ENCODE measurements at places on chromosomes 6 and 20.

DNA sequence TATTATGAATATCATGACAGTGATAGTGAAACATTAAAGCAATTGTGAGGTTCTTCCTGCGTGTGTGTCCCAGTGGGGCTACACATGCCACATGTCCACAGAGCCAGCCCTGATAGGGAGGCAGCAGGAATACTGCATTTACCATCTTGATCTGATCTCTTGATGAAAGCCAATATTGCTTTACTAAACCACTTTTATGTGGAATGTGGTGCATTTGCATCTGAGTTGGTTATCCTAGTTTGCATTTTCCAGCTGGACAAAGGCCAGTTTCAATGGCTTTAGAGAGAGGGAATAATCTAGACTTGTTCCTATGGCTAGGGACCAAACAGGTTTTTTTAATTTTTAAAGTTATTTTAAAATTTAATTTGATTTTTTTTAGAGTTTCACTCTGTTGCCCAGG, 216.3 kb upstream of the FERMT1 start:
- no peak for DNase-seq

- no peak for DNase-seq
These were observed 184.5 kb upstream of the MARCKS start for GRCh38 chr6:113672491-113673149.

GRCh38 chr6:18488526-18489270, 101.5 kb downstream of the RNF144B start:
- no peak for DNase-seq

DNA sequence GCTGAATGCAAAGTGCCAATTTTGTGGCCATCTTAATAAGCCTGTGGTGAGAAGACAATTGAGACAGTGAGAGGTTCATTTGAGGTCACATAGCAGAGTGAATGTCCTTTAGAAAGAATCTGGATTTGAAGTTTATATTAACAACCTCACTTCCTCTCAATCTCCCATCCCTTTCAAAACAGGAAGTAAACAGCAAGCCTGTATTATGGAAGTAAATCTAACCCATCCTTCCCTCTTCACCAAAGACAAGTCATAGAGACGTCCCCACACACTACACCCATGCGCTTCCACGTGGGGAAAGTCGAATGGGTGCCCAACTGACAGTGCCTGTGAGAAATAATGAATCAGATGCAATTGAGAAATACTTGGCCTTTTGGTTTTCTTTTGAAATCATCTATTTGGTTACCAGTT, 28.8 kb upstream of the CCND3 start:
- no peak for DNase-seq

DNA sequence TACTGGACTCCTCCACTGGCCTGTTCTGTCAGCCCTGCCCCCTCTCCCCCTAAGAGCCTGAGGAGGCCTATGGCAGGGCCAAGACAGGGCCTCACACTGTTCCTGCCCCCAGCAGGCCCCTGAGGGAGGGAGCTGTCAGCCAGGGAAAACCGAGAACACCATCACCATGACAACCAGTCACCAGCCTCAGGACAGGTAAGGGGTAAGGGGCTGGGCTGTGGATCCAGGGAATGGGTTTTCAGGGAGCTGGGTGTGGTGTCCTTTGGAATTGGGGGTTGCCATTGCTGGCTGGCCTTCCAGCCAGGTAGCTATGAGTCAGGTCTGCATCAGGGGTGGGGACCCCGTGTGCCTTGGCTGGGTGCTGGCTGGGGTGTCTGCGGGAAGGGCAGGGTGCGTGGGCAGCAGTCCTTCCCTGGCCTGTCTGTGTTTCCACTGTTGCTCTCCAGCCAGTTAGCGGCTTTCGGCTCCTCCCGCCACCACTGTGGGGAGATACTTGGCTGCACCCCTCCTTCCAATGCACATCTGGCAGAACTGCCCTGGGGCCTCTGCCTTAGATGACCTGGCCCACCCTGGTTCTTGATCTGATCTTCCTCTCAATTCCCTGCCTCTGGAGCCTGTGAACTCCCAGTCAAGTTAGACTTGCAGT, 3.9 kb downstream of the SLC29A1 start:
- DNase-seq: no peak

GRCh38 chr6:51489133-51489532, 598.3 kb downstream of the PKHD1 start:
- peak; percentile 6 for DNase-seq

GRCh38 chr6:107418118-107418517, 41.2 kb downstream of the PDSS2 start:
- peak; percentile 3 for DNase-seq

- DNase-seq: no peak
These were observed 4.0 kb downstream of the SLC52A3 start for GRCh38 chr20:764255-764654.

- DNase-seq: no peak
These were observed 15.7 kb downstream of the MANEA start for GRCh38 chr6:95593025-95593424.

DNA sequence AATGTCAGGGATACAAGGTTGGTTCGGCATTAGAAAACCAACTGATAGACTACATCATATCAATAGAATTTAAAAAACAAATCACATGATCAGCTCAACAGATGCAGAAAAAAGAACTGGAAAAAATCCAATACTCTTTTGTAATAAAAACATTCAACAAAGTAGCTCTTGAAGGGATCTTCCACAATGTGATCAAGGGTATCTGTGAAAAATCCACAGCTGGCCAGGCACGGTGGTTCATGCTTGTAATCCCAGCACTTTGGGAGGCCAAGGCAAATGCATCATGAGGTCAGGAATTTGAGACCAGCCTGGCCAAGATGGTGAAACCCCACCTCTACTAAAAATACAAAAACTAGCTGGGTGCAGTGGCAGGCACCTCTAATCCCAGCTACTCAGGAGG, 63.1 kb downstream of the ASCC3 start:
- no peak for DNase-seq

Data from RPMI8226 (cell line).